ENCODE measurements at places on chromosomes 3 and 15. TPM values are rescaled to one million over a fixed set of nuclear protein-coding genes. Genes with fewer than 3 reads are reported as not detected.

Gene C3orf18
- total RNA-seq = 7.5 TPM

Gene TWF2
- 60.9 TPM for total RNA-seq

Gene GOLGA6L9
- 3.6 TPM for total RNA-seq

Gene PPM1L
- 23.6 TPM for total RNA-seq

Gene PTPN23
- total RNA-seq = 47.4 TPM

Gene GHSR
- total RNA-seq = not detected

Gene SLC30A4
- 42.9 TPM for total RNA-seq

Gene GABRG3
- total RNA-seq = 15.6 TPM

Gene PSTPIP1
- 7.0 TPM for total RNA-seq

Gene FOXL2
- total RNA-seq = 0.68 TPM

Gene UPK1B
- not detected for total RNA-seq

Gene IGSF10
- total RNA-seq = not detected

Gene HACD2
- total RNA-seq = 65.6 TPM

Gene SRP14
- 428 TPM for total RNA-seq

Gene WDR49
- total RNA-seq = 0.45 TPM

Gene SNTN
- not detected for total RNA-seq

Gene LRRN1
- 11.0 TPM for total RNA-seq

Gene CD200
- 5.2 TPM for total RNA-seq

Gene IL12A
- total RNA-seq = 1.3 TPM

Gene STARD9
- 45.8 TPM for total RNA-seq

Gene CCR9
- not detected for total RNA-seq

Gene LMOD3
- total RNA-seq = 0.50 TPM

Gene HCN4
- 0.18 TPM for total RNA-seq

Gene ZMYND10
- total RNA-seq = 1.6 TPM

Gene GOLGA8K
- 5.2 TPM for total RNA-seq

Gene PPP1R14D
- total RNA-seq = not detected

Gene NAALADL2
- total RNA-seq = 12.2 TPM

Gene STRIT1
- 4.9 TPM for total RNA-seq

Gene CCDC33
- total RNA-seq = not detected

Gene DCBLD2
- total RNA-seq = 151 TPM

Gene TPRG1
- 4.7 TPM for total RNA-seq

Gene KLF15
- 72.6 TPM for total RNA-seq

Gene ZSCAN29
- 18.3 TPM for total RNA-seq

Gene KY
- 1.4 TPM for total RNA-seq

Gene TNFSF10
- 126 TPM for total RNA-seq

Gene ITPKA
- 0.23 TPM for total RNA-seq

Gene TOPAZ1
- total RNA-seq = 3.4 TPM

Gene SLC22A13
- total RNA-seq = 1.6 TPM

Gene CFAP100
- total RNA-seq = 2.3 TPM

Gene ACSBG1
- not detected for total RNA-seq

Gene GXYLT2
- total RNA-seq = 7.7 TPM

Gene CCDC39
- 3.0 TPM for total RNA-seq

Gene KBTBD13
- total RNA-seq = 0.57 TPM

Gene CX3CR1
- 2.7 TPM for total RNA-seq

Gene RGMA
- 93.8 TPM for total RNA-seq

Gene SEMA5B
- 2.9 TPM for total RNA-seq

Gene MESP1
- total RNA-seq = 11.5 TPM

Gene KLF13
- 56.5 TPM for total RNA-seq

Gene PLSCR4
- 77.4 TPM for total RNA-seq

Gene FBXL22
- total RNA-seq = 12.5 TPM

Gene CD200R1
- total RNA-seq = 0.23 TPM

Gene SLC22A14
- 1.5 TPM for total RNA-seq

Gene EPHB1
- total RNA-seq = 2.3 TPM

Gene GPR176
- total RNA-seq = 28.3 TPM

Gene P2RY12
- total RNA-seq = 0.97 TPM

Gene MCTP2
- total RNA-seq = 46.3 TPM

Measured in prostate gland (tissue), 2 donors.